ENCODE measurements at places on chromosomes 3 and 15.

GRCh38 chr3:148435534-148435933 lies 262.2 kb upstream of the AGTR1 start:
- DNase-seq: no peak

- no peak for DNase-seq
Observed at GRCh38 chr3:161197855-161198850, 23.0 kb upstream of the NMD3 start.

DNA sequence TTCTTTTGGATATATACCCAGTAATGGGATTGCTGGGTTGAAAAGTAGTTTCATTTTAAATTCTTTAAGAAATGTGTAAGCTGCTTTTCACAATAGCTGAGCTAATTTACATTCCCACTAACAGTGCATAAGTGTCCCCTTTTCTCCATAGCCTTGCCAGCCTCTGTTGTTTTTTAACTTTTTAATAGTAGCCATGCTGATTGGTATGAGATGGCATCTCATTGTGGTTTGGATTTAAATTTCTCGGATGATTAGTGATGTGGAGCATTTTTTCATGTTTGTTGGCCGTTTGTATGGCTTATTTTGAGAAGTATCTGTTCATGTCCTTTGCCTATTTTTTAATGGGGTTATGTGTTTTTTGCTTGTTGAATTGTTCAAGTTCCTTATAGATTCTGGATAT lies 444.3 kb upstream of the ATP11B start:
- no peak for DNase-seq

GRCh38 chr3:131540821-131541220 lies 38.0 kb upstream of the MRPL3 start:
- no peak for DNase-seq

GRCh38 chr3:162970292-162970691 lies 1473.7 kb downstream of the OTOL1 start:
- no peak for DNase-seq

DNA sequence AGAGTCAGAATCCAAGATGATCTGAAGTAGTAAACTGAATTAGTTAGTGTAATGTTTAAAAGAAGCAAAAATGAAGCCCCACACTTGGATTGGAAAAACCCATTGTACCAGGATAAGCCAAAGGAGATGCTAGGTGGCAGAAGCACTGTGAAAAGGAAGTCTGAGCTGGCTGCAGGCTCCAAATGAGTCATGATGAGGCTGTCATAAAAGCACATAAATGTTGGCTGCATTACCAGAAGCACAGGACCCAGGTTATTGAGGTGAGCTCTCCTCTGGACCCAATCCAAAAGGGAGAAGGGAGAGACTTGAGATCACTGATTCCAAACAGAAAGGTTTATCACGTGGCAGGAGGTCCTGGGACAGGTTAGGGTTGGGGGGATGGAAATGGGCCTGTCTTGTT lies 3.2 kb upstream of the ACAN start:
- DNase-seq: no peak

GRCh38 chr3:10223676-10224639 lies 24.3 kb upstream of the TATDN2 start:
- DNase-seq: no peak

DNA sequence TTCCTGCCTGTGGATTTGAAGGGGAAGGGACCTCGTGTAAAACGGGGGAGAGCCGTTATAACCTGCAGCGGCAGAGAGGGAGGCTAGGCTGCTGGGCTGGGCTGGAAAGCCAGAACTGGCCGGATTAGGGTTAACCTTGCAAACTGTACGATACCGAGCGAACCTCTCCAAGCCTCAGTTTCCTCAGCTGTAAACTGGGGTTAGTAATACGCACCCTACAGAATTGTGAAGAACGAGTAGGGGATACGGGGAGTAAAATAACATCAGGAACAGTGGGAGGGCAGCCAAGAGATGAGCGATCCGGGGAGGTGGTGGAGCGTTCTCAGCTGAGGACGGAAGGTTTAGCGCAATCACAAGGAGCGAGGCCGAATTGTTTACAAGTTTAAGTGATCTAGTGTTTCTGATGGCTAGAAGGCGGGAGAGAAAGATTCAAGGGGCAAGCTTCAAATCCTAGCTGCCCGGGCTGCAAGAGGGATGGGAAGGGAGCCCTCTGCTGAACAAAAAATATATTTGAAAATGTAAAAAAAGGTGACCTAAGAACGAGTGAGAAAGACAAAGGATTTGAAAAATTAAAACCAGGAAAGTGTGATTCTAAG lies 768 bp upstream of the SEMA5B start:
- DNase-seq: peak; percentile 82

GRCh38 chr3:89527736-89528305 lies 420.4 kb downstream of the EPHA3 start:
- DNase-seq: no peak

DNA sequence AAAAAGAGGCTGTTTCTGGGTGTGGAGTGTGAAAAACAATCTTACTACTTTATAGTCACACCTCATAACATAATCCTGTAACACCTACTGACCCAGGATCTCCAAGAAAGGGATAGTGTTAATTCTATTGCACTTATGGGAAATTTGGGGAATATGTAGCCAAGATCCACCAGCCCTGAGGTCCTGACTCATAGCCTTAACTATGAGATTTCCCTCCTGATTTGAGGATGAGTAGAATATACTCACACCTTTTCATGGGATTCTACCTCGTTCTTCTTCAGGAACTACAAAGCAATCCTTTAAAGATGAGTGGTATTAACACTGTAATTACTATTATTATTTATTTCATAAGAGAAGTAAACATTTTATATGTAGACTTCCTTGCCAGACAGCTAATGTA lies 315.2 kb downstream of the MECOM start:
- no peak for DNase-seq

GRCh38 chr15:66126456-66126855 lies 127.1 kb downstream of the MEGF11 start:
- DNase-seq: no peak

DNA sequence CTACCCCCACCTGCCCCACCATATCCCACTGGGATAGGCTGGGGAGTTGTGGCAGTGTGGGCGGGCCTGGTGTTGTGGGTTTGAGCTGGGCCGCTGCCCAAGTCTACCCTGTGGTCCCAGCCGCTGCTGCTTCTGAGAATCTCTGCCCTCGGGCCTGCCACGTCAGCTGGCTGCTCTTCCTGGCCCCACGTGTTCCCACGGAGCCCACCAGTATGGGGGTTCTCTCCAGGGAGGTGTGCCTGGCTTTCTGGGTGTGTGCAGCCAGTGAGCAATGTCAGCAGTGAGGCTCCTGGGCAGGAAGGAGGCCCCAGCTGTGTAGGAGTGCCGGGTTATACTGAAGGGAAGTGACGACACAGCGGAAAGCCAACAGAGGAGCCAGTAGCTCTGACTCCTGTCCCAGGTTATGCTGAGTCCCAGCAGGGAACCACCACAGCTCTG lies 10.5 kb downstream of the GNAI2 start:
- no peak for DNase-seq

GRCh38 chr3:188472336-188472735 lies 318.4 kb downstream of the LPP start:
- no peak for DNase-seq
